ENCODE measurements at places on chromosomes 5 and 9. TPM values are rescaled to one million over a fixed set of nuclear protein-coding genes. Genes with fewer than 3 reads are reported as not detected.

Gene FGD3
- total RNA-seq: 66.7 TPM

DNA sequence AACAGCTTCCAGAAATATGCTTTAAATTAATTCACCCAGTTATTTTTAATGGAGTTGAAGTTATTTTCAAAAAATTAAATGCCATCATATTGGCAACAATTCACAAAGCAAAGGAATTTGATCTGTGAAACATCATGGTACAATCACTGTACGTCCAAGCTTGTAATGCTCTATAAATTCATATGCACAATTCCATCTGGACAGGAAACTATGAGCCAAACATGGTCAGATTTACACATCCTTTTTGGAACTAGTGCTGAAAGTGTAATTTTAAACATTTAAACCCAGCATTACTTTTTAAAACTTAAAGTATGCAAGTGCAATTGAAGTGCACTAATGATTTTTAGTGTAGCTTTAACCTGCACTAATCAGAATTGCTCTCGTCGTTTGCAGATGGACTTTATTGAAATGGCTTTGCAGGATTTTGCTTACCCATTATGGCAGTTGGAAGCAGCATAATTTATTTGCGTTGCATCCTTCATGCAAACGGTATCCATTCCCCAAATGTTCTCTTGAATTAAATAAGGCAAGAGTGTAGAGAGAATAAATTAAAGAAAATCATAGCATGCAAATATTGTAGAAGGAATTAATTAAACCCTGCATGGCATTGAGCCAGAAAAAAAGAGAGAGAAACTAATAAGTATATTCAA is 21.0 kb upstream of the OR13F1 start:
- H3K27me3 ChIP-seq: no peaks in the 10 kb centered on the region
- no peak overlapping the region for H3K4me3 ChIP-seq
- H3K27ac ChIP-seq: no peak overlapping the region
- H3K4me1 ChIP-seq: no peaks in the 10 kb centered on the region
- H3K36me3 ChIP-seq: no peaks in the 10 kb centered on the region
- DNase-seq: no peak

- no peaks in the 10 kb centered on the region for H3K4me1 ChIP-seq
- H3K4me3 ChIP-seq: no peak overlapping the region
- DNase-seq: no peak
- no peak overlapping the region for H3K27ac ChIP-seq
- H3K27me3 ChIP-seq: peaks cover 6% of the 10 kb centered on the region
Measured at GRCh38 chr5:147912011-147912410, 5.7 kb upstream of the C5orf46 start.

DNA sequence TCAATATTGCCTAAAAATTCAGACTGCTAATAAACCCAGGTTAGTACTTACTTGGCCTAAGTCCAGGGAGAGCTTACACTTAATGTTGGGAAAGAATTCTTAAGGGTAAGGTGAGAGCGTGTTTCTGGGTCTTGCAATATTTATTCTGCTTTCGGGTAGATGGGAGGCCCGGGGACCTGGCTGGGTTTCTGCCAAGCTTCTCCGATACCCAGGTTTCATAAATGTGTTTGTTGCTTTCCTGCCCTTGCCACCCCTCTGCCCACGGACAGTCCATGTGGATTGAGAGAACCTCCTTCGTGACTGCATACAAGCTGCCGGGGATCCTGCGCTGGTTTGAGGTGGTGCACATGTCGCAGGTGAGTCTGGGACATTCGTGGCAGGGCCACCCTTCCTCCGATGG is 48.4 kb upstream of the FOXI1 start:
- peaks cover 78% of the 10 kb centered on the region for H3K36me3 ChIP-seq
- H3K4me3 ChIP-seq: no peak overlapping the region
- no peak for DNase-seq
- no peaks in the 10 kb centered on the region for H3K4me1 ChIP-seq
- no peaks in the 10 kb centered on the region for H3K27me3 ChIP-seq

DNA sequence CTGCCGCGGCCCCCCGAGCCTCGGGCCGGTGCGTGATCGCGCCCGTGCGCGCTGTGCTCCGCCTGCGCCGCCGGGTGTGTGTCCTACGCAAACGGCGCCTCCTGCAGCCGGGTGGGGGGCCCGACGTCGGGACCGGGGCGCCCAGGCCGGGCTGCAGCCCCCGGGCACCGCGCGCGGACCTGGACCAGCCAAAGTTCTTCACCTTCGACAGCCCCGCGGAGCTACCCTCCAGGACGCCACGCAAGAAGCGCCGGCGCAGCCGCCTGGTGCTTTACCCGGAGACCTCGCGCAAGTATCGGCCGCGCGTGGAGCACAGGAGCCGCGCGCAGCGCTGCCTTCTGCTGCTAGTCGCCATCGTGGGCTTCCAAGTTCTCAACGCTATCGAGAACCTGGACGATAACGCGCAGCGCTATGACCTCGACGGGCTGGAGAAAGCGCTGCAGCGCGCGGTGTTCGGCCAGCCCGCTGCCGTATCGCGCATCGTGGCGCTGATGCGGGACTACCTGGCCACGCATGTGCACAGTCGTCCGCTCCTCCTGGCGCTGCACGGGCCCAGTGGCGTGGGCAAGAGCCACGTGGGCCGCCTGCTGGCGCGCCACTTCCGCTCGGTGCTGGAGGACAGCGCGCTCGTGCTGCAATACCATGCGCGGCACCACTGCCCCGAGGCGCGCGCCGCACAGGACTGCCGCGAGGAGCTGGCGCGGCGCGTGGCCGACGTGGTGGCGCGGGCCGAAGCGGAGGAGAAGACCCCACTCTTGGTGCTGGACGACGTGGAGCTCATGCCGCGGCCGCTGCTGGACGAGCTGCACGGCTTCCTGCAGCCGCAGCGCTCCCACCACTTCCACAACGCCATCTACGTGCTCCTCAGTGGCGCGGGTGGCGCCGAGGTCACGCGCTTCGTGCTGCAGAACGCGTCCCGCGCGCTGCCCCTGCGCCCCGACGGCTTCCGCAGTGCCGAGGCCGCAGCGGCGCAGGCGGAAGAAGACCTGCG is 1.5 kb downstream of the TOR4A start:
- H3K27ac ChIP-seq: no peak overlapping the region
- H3K4me1 ChIP-seq: peaks cover 8% of the 10 kb centered on the region
- H3K27me3 ChIP-seq: peaks cover 3% of the 10 kb centered on the region
- peaks cover 4% of the 10 kb centered on the region for H3K36me3 ChIP-seq
- DNase-seq: no peak

- H3K4me1 ChIP-seq: no peaks in the 10 kb centered on the region
- DNase-seq: no peak
- H3K27me3 ChIP-seq: no peaks in the 10 kb centered on the region
Measured at GRCh38 chr5:75265731-75266130, 29.1 kb upstream of the ANKRD31 start.

All from activated CD4-positive, alpha-beta T cell treated with anti-CD3 and anti-CD28 coated beads for 36 hours (primary cell).